ENCODE measurements at places on chromosomes 16 and 17.

GRCh38 chr16:4606354-4606753 lies 8.3 kb downstream of the UBALD1 start:
- DNase-seq: no peak

DNA sequence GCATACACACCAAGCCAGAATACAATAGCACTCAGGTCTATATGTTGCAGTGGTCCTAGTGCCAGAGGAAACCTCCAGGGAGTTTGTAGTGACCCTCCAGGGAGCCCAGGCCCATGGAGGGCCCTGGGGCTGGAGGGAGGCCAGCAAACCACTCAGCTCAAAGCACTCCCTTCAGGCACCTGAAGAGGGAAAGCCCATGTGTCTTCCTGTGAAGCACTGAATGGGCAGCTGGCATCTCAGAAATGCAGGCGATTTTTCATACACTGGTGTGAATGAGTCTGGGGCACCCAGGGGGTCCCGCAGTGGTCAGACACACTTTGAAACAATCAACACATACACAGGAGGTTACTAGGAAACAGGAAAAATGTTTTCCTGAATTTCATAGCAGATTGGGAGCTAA lies 12.8 kb downstream of the TBC1D26 start:
- no peak for DNase-seq

DNA sequence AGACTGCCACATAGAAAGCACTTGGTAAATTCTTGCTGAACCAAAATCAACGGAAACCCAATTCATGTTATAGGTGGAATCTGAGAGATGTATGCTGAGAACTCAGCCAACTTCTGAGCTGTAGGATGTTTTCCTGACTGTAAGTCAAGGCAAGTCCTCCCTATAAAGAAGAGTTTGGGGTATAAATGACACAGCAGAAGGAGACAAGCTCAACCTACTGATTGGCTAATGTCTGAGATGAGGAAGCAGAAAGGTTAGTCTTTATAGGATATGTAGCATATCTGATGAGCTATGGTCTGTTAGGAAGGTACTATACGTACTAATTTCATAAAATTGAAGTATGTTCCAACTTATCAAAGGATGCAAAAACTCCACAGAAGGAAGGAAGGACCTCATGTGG lies 99.5 kb downstream of the XYLT1 start:
- peak; percentile 28 for DNase-seq

DNA sequence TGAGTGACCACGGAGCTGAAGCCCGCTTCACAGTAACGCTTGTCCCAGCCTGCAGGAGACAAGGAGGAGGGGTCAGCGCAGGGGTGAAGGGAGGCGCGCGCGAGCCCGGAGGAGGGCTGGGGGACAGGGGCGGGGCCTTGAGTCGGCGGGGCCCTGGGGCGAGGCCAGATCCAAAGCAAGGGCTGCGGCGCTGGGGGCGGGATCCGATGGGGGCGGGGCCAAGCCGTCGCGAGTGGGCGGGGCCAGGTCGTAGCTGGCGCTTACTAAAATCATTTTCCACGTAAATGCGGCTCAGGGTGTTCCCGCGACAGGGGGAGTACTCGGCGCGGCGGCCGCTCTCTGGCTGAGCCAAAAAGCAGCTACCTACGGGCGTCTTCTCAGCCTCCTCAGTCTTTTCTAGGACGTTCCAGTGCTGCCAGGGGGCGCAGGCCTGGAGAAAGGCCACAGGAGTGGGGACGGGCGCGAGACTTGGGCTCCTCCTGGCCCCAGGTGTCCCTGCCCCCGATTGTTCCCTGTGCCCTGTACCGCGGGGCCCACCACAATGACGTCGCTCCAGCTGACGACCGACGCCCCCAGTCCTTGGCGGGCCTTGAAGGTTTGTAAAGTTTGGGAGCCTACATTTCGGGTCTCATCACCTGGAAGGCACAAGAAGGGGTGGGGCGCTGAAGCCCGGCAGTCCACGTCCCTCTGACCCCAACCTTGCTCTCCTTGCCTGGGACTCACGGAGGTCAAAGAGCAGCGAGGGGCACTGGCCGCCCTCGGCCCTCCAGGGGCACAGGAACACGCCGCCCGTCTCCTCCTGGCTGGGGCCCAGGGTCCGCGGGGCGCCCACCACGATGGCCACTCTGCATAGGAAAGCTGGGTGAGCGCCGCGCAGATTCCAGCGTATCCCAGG lies 3.9 kb downstream of the ITGA2B start:
- DNase-seq: peak; percentile 47

Measured in OCI-LY7 (cell line).